ENCODE measurements at places on chromosomes 7 and 10.

DNA sequence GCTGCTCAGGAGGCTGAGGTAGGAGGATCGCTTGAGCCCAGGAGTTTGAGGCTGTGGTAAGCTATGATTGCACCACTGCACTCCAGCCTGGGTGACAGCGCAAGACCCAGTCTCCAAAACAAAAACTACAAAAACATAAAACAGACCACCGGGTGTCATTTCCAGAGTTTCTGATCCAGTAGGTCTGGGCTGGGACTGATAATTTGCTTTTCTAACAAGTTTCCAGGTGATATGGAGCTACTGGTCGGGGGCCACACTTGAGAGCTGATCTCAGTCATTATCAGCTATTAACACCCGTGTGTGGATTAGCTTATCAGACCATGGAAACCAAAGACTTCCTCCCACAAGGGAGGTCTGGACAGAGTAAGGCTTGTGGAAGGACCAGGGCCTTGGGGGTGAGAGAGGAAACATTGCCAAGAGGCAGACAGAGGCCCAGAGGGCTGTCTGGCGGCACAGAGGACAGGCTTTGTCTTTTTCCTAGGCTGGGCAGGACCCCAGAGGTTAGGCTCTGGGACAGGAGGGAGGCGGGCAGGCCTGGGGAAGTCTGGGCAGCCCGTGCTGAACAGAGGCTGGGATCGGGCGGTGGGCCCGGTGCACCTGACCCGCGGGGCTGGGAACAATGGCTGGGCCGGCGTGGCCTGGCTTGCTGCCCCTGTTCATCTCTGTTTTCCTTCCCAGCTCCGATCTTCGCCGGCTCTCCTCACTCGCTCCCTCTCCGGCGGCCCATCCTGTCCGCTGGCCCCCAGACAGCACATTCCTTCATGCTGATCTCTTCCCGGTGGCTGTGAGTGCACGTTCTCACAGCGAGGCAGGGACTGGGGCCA lies 25.2 kb downstream of the TMEM270 start:
- no peak for DNase-seq

- DNase-seq: no peak
Measured at GRCh38 chr7:15625466-15625865, 61.0 kb downstream of the MEOX2 start.

DNA sequence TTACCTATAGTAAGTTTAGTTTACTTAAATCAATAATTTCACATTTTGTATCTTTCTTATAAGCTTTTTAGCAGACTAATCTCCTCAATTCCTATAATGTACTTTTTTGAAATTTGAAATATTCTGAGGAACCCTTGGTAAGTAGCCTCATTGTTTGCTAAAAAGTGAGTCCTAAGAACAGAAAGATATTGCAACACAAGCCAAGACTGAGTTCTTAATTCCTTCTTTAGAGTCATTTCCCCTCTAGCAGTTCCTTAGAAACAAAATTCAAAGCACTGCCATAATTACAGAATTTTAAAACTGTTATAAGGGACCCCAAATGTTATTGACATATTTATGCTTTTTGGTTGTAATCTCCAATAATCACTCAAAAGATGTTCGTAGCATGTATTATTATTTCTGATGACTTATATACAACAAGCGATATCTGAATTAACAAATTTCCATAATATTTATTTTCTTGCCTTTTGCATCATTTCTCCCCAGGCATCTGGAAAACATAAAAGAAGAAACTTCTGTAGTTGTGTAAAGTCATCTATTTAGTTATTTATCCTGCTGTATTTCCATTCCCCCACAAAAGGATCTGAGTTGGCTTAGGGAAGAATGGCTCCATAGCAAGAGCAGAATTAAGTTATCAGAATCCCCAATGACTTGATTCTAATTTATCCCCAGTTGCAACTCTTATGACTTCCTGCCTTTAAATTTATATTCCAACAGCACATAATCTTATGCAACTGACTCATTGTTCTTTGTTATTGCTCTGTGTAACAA lies 67.8 kb downstream of the TMEM26 start:
- no peak for DNase-seq

- DNase-seq: no peak
Measured at GRCh38 chr10:1232164-1232911, 176.2 kb downstream of the WDR37 start.

DNA sequence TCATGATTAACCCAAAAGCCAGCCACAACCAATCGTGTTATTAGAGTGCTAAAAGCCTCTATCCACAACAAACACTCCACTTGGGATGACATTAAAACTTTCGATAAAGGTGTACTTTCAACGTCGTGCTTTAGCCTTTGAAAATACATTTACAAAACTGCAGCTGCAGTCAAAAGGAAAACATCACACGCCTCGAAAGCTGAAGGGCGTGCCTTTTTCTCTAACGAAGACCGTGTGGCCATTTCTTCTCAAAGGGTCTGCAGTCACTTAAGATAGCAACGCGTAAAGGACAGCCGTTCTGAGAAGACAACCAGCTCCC lies 1.1 kb downstream of the ARHGAP12 start:
- no peak for DNase-seq

GRCh38 chr10:36455526-36456133 lies 669.8 kb upstream of the ANKRD30A start:
- no peak for DNase-seq

DNA sequence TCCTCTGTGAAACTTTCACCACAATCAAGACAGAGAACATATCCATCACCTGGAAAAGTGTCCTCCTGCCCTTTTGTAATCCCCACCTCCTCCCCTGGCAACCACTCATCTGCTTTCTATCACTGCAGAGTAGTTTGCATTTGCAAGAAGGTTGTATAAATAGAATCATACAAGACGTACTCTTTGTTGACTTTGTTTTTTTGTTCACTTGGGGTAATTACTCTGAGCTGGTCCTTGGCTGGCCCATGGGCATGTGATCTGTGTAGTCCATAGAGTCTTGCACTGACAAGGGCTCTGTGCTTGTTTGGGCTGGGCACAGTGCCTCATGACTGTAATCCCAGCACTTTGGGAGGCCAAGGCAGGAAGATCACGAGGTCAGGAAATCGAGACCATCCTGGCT lies 7.8 kb upstream of the HACD1 start:
- DNase-seq: no peak

DNA sequence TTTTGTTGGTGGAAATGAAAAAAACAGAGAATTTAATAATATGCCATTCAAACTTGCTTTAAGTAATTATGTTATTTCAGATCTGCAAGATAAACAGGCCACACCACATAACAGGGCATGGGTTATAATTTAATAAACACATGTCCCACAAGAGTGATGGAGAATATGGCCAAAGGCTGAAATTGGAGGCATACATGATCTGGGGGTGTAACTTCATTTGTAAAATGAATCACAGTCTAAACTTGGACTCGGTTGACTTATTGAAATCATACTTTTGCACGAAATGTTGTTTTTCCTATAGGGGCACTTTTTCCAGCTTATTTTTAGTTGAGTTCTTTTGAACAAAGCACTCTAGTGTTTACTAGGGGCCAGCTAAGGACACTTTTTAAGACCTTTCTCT lies 151.6 kb downstream of the TMEM26 start:
- DNase-seq: no peak

GRCh38 chr10:116723428-116724281 lies 18.7 kb downstream of the HSPA12A start:
- DNase-seq: no peak
